Stimulated activated CD4-positive, alpha-beta T cell treated with anti-CD3 and anti-CD28 coated beads, Interleukin-1b, Interleukin-23, amount 100 ng/mL, for 48 hours (primary cell): ENCODE measurements at places on chromosomes 2 and 18.

- DNase-seq = no peak
These were observed 19.4 kb downstream of the KLHL29 start for GRCh38 chr2:23404426-23404825.

GRCh38 chr18:58601468-58602266 lies 27.2 kb downstream of the ALPK2 start:
- DNase-seq = no peak

DNA sequence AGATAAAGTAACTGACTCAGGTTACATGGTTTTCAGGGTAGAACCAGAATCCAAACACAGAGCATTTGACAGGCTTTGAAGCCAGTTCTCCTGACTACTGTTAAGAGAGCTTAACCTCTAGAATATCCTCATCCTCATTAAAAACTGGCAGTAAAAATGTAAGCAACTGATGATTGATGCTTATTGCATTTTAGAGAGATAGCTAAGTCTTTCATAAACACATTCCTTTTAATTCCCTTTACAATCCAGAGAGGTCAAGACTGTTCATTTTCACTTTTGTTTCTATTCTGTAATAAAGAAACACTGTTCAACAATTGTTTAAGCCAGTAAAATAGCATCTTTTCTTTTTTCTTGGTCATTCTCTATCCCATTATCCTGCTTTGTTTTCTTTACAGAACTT lies 53.9 kb upstream of the RAB27B start:
- DNase-seq = no peak

DNA sequence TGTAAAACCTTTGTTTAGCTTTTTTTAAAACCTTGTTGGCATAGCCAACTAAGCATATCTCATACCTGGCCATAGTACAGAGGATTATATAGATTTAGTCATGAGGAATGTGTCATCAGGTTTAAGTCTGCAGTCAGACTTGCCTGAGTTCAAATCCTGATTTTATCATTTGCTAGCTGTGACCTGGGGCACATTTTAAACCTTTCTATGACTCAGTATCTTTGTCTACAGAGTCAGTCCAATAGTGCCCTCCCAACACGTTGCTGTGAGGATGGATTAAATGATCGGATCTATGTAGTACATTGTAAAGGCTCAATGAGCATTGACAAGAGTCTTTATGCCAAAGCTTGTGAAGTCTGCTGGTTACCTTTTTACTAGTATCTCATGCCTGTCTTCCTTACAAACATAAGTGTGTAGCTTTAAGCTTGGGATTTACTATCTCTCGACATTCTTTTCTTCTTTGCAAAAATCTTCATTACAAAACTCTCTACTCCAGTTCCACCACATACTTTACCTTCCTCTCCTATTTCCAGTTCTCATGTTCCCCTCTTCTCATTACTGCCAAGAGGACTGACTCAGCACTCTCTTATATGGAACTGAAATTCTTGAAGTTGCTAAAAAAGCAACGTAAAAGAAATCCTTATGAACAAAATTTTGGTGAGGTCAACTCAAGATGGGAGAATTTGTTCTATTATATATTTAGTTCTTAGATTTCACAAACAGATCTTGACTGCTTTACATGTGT lies 68.1 kb upstream of the RBMS1 start:
- no peak for DNase-seq

DNA sequence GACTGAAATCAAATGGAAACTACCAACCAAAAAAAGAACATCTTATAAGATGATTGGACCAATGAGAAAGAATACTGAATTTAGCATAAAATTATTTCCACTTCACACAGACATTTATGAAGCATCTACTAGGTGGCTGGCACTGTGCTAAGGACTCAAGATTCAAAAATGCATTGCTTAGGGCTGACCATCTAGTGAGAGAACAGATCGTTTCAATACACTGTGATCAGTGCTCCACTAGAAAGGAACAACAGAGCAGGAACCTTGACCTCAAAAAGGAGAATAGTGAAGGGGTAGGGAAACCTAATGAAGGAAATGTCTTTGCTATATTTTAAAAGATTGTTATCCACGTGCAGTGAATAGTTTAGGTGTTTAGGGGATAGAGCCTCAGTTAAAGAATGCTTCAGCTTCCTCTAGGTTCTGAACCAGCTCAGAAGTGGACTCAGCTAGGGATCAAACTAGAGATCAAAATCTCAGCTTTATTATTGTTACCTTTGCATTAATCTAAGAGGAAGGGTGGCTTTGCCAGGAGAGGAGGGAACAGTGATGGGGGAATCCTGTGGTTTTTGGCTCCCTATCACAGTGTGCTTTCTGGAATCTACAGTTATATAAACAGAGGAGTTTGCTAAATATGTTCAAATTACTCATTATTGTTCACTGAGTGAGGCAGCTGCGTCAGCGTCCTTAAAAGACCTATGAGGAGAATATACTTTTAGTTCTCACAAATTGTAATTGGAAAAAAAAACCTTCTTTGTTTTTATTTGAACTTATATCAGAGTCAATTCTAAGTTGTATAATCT lies 16.2 kb upstream of the BBS5 start:
- DNase-seq = no peak

DNA sequence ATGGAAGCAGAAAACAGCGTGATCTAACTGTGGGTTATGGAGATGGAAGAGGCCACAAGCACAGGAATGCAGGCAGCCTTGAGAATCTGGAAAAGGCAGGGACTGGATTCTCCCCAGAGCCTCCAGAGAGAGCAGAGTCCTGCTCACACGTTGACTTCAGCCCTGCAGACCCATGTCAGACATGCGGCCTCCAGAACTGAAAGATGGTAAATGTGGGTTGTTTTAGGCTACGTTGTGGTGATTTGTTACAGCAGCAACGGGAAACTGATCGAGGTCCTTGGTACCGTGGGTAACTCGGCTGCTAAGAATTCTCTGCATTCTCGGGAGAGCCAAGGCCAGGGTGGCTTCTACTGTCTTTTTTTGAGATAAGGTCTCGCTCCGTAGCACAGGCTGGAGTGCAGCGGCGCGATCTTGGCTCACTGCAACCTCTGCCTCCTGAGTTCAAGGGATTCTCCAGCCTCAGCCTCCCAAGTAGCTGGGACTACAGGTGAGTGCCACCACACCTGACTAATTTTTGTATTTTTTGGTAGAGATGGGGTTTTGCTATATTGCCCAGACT lies 97.1 kb downstream of the ACKR3 start:
- no peak for DNase-seq

DNA sequence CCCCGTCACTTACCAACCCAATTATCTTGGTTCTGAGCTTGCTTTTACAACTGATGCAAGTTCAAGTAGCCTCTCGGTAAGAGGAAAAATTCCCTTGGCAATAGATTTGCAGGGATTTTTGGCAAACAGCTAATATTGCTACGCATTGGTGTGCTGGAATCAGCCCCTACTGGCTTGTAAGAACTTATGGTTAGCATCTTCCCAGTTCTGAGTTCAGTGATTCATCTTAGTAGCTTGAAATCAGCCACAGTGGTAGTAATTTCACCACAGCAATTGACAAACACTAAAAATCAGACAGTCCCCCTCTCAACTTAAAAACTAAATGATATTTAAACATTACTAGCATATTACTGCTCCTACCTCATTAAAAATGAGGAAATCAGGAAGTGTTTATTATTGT lies 5.9 kb upstream of the RAX start:
- no peak for DNase-seq
